Germinal center (tissue), 1 donor: ENCODE measurements at places on chromosomes 12 and 14.

DNA sequence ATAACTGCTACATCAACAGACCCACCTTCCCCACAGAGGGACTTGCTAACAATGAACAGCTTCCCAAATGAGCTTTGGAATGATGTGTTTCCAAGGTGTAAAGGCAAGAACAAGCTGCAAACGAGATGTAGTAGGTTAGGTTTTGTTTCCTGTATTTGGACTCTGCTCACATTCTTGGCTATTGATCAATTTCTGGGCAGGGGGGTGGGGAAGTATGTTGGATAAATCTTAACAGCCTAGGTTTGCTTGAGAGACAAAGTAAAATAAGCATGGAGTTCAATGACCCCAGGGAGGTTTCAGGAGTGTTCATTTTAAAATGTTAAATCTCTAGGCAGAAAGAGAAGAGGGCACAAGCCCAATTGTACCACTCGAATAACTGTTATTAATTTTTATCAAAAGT, 146.6 kb downstream of the DPY19L2 start:
- no peak for DNase-seq

DNA sequence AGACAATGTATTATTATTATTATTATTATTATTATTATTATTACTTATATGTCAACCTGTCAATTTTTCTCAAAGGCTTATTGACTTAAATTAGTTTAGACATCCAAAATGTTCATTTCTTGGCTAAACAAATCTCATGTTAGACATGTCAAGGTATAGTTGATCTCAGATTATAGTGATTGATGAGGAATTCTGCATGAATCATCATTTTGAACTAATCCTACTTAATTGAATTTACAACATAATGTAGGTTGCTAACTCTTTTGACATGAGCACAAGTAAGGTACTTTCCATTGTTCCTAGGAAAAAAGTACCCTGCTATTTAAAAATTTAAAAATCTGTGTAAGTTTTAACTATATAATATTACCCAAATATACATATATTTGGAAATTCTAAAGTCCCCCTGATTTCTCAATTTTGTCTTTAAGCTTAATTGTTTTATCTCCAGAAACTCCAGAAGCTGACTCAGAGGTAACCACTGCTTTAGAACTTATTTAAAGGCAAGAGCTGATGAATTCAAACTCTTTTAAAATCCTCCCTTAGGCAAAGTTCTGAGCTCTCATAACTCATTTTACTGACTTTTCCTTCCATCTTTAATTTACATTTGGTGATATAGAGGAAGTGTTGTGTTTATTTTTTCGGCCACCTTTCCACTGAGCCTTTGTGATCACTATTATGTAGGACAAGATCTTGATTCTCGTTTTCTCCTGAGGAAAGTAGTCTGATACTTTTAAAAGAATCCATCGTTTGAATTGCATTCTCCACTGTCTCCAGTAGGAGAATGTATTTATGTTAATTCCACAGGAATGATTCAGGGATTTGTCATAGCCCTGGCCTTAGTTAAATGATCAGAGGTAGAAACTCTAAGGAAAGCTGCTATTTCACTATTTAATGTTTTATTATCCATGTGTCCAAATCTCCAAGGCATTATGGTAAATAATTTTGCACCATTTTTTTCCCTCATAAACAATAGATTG, 1304.5 kb downstream of the AACS start:
- DNase-seq, result no peak

- DNase-seq, result no peak
Observed at GRCh38 chr14:95478818-95479217, 37.6 kb downstream of the SYNE3 start.

DNA sequence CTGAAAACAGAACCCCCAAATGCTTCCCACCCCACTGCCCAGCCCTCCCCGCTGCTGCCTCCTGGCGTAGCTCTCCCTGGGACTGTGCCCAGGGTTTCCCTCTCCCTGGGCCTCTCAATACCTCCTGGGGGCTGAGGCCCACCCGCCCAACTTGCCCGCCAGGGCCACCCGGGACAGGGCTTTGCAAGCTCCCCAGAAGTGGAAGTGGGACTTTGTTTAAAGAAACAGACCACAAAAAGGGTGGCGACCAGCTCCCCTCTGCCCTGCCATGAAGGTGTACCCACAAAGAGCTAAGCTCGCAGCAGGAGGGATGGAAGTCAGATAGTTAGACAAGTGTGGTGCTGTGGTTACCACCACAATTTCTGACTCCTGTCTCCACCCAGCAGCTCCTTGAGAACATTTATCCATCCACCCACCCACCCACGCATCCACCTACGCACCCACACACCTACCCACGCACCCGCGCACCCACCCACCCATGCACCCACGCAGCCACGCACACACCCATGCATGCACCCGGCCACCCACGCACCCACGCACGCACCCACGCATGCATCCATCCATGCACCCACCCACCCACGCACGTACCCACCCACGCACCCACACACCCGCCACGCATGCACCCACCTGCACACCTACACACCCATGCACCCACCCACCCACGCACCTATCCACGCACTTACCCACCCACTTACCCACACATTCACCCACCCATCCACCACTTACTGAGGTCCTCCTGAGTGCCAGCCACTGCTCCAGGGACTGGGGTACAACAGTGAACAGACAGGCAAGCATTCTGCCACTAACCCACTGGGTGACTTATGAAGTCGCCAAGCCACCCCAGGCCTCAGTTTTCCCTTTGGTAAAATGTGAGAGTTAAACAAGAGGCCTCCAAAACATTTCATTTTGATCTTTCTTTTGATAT, 127.3 kb downstream of the SCARB1 start:
- no peak for DNase-seq

- no peak for DNase-seq
Observed at GRCh38 chr14:90456551-90456950, 59.7 kb downstream of the CALM1 start.

DNA sequence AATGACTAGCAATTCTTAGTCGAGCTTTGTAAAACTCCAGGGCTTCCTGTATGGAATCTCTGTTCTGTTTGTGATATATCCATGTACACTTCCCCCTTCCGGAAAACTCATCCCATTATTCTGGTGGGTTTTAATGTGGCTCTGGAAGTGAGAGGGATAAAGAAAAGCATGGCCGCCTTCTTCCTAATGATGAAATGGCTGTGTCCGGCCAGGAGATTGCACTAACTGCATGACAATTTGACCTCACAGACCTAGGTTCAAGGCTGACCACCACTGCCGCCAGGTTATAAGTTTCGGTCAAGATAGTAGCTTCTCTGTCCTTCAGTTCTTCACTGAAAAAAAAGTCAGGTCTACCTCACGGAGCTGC, 41.0 kb upstream of the NPAS3 start:
- DNase-seq, result no peak
